ENCODE measurements at places on chromosomes 3 and 15.
A peak's percentile ranks its signal among the peaks of the same experiment; 100 is the strongest.

GRCh38 chr3:133479895-133480669 is 80.2 kb downstream of the BFSP2 start:
- DNase-seq, result no peak

- no peak for DNase-seq
These were observed 17.6 kb upstream of the SLC41A3 start for GRCh38 chr3:126101521-126101982.

DNA sequence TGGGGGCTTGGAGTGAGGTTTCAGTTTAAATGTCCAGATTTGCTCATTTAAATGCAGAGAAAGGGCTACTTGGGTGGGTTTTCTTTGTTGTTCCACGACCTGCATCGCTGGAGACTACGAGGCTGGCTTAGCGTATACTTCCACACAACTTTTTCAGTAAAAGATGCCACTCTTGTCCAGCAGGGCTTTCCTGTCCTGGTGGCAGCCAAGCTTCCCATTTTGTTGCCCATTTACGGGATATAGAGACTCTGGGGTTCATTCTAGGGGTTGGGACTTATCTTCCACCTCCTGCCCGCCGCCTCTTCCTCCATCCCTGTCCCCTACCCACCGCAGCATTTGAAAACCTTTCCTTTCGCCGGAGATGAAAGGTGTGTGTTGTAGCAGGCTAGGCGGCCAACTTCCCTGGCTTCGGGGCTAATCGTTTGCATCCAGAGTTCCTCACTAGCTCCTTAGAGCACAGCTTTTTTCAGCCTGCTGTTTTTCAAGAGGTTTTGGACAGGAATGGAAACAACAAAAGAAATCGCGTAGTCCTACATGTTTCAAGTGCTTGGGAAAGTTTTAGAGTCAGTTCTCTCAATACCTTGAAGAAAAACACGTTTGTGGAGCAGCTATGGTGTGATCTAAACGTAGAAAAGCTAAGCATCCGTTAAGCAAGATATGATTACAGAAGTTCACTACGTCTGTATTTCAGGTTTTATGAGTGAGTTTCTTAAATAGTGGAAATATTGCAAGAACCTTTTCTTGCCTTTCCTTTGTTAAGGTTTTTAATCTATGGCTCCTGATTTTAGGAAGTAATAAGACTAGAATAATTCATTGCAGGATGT is 843 bp downstream of the CHRNA5 start:
- no peak for DNase-seq

DNA sequence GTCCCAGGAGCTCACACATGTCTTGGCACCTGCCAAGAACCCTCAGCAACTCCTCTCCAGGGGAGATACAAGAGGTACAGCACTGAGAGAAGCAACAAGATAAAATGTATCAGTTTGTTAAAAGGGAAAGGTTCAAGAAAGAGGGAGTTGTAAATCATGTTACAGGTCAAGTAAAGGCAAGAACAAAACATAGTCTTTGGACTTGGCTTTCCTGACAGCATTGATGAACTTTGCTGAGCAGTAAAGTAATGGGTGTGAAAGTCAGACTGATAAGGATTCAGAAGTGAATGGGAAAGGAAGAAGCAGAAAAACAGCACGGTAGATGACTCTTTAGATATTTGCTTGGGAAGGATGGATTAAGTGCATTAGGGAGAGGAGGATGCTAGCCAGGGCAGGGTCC is 27.1 kb downstream of the MBNL1 start:
- no peak for DNase-seq

- DNase-seq, result no peak
These were observed 230.5 kb upstream of the MRPL3 start for GRCh38 chr3:131733086-131733841.

- DNase-seq, result no peak
These were observed 2.8 kb downstream of the CHAC1 start for GRCh38 chr15:40955930-40956540.

GRCh38 chr15:69668039-69668705 is 215.6 kb downstream of the RPLP1 start:
- peak; percentile 5 for DNase-seq

Measured in DMS 273 treated with DMSO at 0.1 percent for 48 hours (cell line).